SJSA1 (cell line): ENCODE measurements at places on chromosomes 2 and 18. TPM values are rescaled to one million over a fixed set of nuclear protein-coding genes. Genes with fewer than 3 reads are reported as not detected.

- H3K4me3 ChIP-seq = no peak overlapping the region
- DNase-seq = peak; percentile 11
- no peak overlapping the region for H3K27ac ChIP-seq
- H3K4me1 ChIP-seq = peaks cover 19% of the 10 kb centered on the region
- peaks cover 21% of the 10 kb centered on the region for H3K36me3 ChIP-seq
Observed at GRCh38 chr2:53751728-53752127, 15.9 kb upstream of the CHAC2 start.

GRCh38 chr2:200484934-200485333 is 24.9 kb downstream of the KCTD18 start:
- peaks cover 4% of the 10 kb centered on the region for H3K4me1 ChIP-seq
- peaks cover 8% of the 10 kb centered on the region for H3K36me3 ChIP-seq
- no peak overlapping the region for H3K4me3 ChIP-seq
- no peak overlapping the region for H3K27ac ChIP-seq
- no peak for DNase-seq

GRCh38 chr2:43255296-43255910 is 29.0 kb upstream of the ZFP36L2 start:
- DNase-seq = peak; percentile 63
- no peaks in the 10 kb centered on the region for H3K36me3 ChIP-seq
- no peak overlapping the region for H3K4me3 ChIP-seq
- peak overlapping the region; percentile 17; the same call in 1 of the 2 replicates for H3K27ac ChIP-seq
- peaks cover 31% of the 10 kb centered on the region for H3K4me1 ChIP-seq

GRCh38 chr2:20471148-20471547 is 24.3 kb downstream of the RHOB start:
- H3K36me3 ChIP-seq = no peaks in the 10 kb centered on the region
- peaks cover 3% of the 10 kb centered on the region; the same call in 1 of the 2 replicates for H3K4me1 ChIP-seq
- H3K27ac ChIP-seq = no peak overlapping the region
- H3K4me3 ChIP-seq = no peak overlapping the region

DNA sequence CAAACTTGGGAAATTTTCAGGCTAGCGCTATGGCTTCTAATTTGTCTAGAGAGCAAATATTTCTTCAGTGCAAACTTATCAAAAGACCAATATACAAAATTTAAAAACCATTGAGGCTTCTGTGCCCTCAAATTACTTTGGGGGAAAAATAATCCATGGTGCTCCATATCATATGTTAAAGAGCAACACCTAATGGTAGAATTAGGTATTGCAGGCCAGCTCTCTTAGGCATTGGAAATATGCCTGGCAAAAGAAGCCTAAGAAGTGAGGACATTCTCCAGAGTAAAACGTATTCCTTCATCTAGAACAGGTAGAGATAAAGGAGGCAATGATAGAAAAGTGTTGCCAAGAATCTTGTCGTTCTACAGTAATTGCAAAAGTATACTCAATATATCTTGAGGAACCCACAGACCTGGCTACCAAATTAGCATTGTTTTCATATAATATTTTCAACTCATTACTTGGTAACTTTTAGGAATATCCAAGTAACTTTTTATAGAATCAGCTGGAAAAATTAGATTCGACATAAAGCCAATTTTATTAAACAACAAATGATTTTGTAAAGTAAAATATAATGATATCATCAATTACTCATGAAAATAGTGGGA is 401.1 kb downstream of the BCL11A start:
- H3K36me3 ChIP-seq = no peaks in the 10 kb centered on the region
- no peak overlapping the region for H3K27ac ChIP-seq
- H3K27me3 ChIP-seq = no peaks in the 10 kb centered on the region
- no peak for DNase-seq

GRCh38 chr2:242085941-242086621 is 216.6 kb downstream of the RTP5 start:
- peak overlapping the region; percentile 50 for H3K27ac ChIP-seq
- peaks cover 7% of the 10 kb centered on the region for H3K4me1 ChIP-seq
- DNase-seq = peak; percentile 49
- no peaks in the 10 kb centered on the region for H3K27me3 ChIP-seq

ZNF516 gene
- 9.0 and 17.4 TPM in 2 replicates for total RNA-seq

CRACDL gene
- total RNA-seq = not detected in 2 replicates

UGT1A3 gene
- total RNA-seq = not detected in 2 replicates
